ENCODE measurements at places on chromosomes 12 and 14. TPM values are rescaled to one million over a fixed set of nuclear protein-coding genes. Genes with fewer than 3 reads are reported as not detected.

PARPBP gene
- polyA plus RNA-seq, result 14.1 TPM

BIN2 gene
- 3.7 TPM for polyA plus RNA-seq

DNA sequence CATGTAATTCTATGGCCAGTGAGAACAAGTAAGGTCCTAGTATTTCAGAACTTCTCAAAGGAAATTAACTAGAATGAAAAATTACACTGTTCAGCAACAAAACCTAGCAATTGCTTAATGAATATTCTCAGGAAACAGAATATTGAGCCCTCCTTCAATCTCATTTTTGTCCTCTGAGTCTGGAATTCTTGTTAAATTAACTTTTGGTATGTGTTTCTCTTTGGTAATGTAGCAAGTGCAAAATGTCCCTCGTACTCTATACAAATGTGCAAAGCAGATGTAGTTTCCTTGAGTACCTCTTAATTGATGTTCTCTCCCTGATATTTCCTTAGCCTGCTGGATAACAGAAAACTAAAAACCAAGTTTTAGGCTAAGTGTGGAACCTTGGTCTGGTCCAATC lies 190.8 kb upstream of the CNOT2 start:
- DNase-seq, result no peak

GRCh38 chr12:115840159-115840558 lies 437.3 kb downstream of the MED13L start:
- DNase-seq, result no peak

SAMD15 gene
- 9.8 TPM for polyA plus RNA-seq

INHBE gene
- polyA plus RNA-seq, result 0.40 TPM

- DNase-seq, result no peak
Observed at GRCh38 chr12:3565985-3566384, 75.0 kb downstream of the PRMT8 start.

- DNase-seq, result peak; percentile 10
Observed at GRCh38 chr14:80152166-80152565, 59.1 kb downstream of the DIO2 start.

DNA sequence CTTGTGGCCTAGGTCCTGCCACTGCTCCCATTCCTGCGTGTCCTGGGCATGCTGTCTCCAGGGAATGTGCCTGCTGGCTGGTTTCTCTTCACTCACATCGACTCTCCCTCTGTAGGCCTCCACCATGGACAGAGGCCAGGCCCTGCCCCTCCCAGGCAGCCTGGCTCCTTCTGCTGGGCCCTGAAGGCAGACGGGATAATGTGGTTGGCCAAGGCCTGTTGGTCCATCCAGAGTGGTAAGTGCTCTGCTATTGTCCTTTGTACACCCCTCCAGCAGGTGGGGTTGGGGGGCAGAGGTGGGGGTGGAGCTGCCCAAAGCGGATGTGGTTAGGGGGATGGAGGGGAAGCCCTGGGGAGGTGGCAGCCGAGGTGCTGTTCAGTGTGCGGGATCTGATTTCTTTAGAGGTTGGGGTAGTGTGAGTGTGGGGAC lies 9.5 kb upstream of the NR4A1 start:
- DNase-seq, result no peak

PLBD1 gene
- polyA plus RNA-seq, result 45.7 TPM

DNA sequence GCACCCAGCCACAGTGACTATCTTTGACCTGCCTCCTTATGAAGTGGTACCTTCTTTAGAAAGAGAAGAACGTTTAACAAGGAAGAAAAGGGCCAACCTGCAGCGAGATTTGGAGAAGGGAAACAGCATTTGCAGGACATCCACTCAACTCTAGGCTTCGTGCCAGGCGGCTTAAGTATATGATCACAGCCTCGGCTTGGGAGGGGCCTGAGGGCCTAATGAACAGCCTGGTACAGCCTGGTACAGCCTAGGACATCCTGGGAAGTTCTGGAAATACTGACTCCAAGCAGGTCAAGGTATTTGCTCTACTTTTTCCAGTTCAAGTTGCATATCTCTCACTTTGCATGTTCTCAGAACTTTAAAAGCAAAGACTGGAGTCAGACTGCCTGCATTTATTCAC lies 16.1 kb downstream of the HCAR2 start:
- DNase-seq, result no peak

DNA sequence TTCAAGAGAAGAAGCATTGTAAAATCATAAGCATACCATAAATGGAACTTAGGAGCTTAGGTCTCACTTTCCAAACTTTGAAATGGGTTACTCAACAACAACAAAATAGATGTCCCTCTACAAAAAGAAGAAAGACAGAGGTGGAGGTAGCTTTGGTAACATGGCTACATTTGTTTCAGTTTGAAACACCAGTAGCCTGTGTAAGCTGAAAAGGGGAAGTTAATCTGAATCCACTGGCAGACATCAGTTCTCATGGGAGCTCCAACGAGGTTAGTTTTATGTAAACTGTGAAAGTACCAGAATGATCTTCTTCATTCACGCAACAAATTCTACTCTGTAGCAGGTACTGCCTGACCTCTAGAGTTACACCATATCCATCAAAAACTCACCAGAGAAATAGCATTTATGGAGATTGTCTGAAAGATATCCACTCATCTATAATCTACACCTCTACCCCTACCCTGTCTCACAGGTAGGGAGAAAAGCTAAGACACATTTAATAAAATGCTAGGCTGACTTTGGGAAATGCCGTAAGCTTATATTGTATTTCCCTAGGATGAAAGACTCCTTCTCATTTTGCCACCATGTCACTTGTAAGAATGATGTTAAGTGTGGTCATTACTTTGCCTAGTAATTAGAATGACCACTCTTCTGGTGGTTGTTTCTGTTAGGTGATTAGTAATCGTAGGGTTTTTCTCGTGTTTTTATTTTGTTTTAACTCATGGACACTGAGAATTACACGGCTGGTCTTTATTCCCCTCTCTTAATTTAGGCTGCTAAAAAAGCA lies 224.1 kb downstream of the ASCL1 start:
- DNase-seq, result no peak

All from right renal cortex interstitium (tissue), 3 donors.